ENCODE measurements at places on chromosomes 7 and 10.

DNA sequence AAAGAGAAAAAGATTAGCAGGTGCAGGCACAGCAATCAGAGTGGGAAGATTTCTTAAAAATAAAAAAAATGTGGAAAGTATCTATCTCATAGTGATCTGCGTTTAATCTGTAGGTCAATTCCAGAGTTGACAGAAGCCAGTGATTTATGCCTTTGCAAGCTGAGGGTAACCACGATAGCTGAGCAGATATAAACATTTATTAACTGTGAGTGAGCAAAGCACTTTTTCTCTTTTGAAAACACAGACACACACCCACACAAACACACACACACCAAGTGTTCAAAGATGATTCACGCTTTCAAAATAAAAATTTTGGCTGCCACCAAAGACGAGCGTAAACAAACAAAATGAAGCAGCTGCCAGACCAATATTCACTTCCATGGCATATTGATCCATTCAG, 243.2 kb upstream of the SLC26A5 start:
- DNase-seq = no peak

- DNase-seq = no peak
Observed at GRCh38 chr10:127306479-127306878, 110.1 kb upstream of the INSYN2A start.

DNA sequence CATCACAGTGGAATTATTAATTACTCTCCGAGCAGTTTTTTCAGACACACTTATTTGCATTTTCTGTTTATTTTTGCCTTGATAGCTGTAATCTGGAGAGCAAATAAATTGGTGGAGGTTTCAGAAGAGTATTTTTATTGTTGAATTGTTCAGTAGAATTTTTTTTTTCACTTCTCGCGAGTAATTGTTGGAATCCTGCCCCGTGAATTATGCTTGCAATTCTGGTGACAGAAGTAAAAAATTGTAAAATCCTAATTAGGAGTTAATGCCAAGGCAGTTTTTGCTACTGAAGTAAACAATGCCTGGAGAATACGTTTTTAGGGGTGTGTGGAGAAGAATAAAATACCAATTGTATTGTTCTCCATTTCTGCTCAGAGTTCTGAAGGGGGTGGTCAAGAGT, 88.2 kb downstream of the AOAH start:
- DNase-seq = no peak

DNA sequence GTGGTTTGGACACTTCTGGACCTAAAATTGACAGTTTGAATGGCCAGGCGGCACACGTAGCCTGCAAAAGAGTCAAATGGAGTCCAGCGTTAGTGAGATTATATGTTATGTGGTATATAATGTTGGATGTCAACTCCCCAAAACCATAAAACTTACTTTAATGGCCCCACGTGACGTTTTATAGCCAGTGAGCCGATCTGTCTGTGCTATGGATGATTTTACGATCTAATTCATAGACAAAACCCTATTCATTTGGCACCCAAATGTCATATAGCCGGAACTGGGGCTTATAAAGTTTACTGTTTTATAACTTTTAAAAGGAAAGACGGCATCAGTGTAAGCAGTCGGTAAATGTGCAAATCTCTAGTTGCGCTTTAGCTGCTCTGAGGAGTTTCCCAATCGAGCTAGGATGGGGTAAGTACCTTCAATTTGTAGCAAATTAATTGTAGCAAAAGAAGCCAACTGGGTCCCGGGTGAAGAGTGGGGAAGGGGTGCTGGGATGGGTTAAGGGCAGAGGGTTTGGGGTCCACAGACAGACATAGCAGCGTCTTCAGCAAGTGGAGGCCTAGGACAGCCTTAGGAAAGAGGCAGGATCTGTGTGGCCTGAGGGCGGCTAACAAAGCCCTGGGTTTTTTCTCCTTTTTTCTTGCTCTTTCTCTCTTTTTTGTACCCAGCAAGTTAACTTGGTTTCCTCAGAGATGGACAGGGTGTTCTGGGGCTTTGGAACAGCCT, 3.2 kb downstream of the HOXA5 start:
- no peak for DNase-seq

- DNase-seq = no peak
Observed at GRCh38 chr7:129830949-129831348, 121.8 kb downstream of the UBE2H start.

DNA sequence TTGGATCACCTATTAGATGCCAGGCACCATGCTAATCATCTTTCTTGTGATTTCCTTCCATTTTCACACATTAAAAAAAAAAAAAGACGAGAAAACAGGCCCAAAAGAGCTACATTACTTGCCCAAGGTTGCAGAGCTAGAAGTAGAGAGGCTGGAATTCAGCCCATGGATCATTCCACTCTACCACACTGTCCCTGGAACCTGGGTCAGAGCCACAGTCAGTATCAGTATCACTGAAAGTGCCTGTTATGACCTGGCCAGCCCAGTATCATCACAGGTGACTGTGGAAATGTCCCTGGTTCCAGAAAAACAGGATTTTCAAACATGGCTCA, 3.3 kb upstream of the FLNC start:
- DNase-seq = no peak

DNA sequence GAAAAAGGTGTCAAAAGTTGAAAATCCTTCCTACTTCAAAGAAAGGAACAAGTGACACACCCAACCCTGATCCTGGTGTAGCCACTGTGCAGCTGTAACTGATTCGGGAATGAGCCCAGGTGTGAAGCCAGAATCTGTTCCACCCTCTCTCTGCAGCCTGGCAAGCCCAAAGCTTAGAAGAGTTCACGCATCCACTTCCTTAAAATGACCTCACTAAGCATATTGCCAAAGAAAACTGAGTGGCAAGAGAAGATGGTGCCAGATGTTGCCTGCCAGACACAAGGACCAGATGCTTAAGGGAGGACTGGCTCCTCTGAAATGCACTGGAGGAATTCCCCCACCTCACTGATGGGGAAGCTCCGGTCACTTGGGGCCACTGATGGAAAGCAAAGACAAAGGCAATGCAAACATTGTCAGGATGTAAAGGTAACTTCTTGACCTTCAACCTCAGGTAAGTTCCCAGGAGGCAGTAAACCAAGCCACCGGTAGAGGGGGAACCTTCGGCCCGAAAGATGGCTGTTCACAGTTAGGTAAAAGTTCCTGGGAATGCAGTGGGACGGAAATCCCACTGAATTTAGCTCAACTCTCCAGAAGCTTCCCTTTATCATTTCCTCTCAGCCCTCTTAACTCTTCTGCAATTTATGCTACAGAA, 554.9 kb downstream of the KCNMA1 start:
- DNase-seq = no peak

DNA sequence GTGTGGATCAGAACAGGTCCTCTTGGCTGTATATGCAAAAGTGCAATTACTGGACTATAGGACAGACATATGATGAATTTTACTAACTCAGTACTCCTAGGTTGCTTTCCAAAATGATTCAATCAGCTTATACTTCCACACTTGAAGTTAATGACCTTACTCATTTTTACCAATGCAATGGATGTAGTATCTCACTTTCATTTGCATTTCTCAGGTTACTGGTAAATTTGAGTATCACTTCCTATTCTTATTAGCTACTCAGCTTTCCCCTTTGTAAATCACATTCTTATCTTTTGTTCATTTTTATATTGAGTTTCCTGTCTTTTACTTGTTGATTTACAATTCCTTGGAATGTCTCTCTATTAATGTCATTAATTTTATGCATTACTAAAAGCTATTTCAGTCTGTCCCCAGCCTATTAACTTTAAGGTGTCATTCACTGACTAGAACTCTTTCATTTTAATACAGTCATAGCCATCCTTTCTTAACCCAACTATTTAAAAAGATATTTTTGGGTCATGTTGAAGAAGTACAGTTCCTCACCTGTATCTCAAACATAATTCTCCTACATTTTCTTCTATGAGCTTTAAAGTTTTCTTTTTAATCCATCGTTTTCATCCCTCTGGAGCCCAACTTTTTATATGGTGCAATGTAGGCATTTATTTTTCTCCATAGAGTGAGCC, 88.6 kb downstream of the VIM start:
- no peak for DNase-seq

DNA sequence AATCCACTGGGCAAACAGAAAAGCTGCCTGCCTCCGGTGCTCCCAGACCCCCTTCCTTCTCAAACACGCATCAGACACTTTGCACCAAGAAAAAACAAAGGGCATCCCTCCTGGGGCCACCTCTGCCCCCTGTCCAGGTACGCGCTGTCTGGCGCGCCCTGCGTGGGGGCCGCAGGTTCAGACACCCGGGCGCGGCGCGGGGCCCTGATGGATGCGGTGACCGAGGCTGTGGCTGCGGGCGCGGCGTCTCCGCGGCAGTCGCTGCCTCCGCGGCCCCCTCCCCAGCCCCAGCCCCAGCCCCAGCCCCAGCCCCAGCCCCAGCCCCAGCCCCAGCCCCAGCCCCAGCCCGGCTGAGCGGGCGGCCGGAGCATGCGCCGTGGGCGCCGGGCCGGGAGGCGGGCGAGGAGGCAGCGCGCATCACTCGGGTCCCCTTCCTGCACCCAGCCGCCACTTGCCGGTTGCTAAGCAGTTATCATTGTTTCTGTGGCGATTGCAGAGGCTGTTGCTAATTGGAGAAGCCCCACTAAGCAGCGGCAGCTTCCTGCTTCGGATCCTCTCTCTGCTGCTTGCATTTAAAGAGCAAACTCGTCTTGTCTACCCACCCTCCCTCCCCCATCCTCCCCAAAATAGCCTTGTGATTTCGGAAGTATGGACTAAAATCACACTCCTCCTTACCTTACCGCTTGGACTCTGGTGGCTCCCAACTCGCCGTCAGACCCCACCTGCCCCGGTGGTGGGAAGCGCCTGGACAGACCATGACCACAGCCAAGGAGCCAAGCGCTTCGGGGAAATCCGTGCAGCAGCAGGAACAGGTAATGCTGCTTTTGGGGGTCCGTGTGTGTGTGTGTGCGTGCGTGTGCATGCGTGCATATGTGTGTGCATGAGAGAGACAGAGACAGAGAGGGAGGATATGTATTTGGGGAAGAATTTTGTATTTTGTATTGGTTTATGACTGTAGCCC, 252.8 kb downstream of the DPP6 start:
- no peak for DNase-seq

GRCh38 chr10:11551916-11552602, 59.4 kb downstream of the USP6NL start:
- DNase-seq = peak; percentile 55

- DNase-seq = no peak
Observed at GRCh38 chr10:109343293-109343692, 580.0 kb downstream of the XPNPEP1 start.

DNA sequence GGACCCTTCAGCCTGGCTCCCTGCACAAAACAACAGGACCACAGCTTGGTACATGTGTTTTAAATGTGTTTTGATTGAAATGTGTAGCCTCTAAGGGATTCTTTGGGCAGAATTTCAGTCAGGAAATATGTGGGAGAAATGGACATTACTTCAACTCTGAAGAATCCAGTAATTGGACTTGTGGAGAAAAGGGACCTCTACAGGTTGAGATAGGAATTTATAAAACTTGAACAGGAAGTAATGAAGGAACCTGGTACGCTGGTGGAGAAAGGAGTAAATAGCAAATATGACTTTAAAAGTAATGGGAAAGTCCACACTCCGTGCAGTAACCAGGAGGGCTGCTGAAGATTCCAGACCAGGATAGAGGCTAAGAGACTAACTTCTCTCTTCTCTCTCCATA, 220.5 kb downstream of the LHFPL3 start:
- DNase-seq = peak; percentile 11

DNA sequence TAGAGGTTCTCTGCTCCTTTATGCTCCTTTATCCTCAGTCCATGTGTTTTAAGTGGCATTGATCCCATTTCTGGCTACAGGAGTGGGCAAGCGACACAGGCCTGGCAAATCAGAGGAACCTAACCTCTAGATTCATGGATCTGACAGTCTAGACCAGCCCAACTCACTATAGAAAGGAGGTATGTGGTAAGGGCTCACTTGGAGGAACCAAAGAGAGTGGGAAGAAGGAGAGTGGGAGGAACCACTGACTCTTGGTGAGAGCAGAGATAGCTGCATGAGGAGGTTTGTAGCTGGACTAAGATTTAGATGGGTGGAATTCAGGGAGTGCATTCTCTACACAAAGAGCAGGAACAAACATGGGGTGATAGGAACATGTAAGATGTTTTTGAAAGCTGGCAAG, 11.6 kb upstream of the FRAT1 start:
- DNase-seq = no peak

DNA sequence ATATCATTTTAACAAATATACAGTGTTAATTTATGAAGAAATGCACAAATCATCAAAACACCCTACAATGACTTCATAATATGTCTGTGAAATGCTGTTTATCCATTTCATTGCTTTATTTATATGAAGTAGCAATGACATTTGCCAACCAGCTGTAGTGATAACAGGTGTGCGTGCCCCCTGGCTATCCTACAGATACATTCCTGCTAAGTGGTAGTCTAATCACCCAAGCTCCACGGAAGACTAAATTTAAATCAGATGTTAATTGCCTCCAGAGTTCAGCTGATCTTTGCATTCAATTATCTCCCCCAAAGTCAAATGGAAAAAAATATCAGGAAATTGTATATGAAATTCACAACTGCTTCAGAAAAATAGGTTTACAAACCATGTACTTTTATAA, 1164.2 kb upstream of the LRRN3 start:
- no peak for DNase-seq

GRCh38 chr7:113831556-113831955, 87.3 kb downstream of the PPP1R3A start:
- DNase-seq = no peak

GRCh38 chr7:133428326-133428725, 175.4 kb downstream of the EXOC4 start:
- DNase-seq = no peak

DNA sequence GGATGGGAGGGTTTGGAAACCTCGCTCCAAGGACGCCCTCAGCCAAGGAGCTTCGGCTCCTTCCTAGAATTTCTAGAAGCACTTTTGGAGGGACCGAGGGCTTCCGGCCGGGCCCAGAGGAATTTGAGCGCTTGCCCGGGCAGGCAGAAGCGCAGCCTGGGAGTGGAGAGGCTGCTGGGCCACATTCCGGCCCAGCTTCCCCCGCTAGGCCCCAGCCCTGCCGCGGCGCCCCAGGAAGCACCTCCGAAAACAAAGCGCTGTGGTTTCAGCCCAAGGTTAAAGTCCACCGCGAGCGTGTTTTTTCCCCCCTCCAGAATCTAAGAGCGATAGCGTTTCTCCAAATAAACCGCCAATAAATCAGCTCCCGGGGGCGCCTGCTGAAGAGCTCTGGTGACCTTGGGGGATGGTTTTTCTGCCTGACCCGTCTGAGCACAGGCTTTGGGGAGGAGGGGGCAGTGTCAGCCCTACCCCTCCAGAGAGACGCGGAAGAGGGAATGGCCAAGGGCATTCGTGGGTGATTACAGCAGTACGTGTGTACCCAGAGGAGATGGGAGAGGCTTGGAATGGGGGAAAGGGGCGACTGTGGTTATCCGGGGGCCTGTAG, 5.7 kb upstream of the TNRC18 start:
- peak; percentile 51 for DNase-seq

- no peak for DNase-seq
Observed at GRCh38 chr10:11679946-11680345, 62.2 kb upstream of the ECHDC3 start.

GRCh38 chr10:27680006-27680557, 65.5 kb downstream of the MKX start:
- no peak for DNase-seq

GRCh38 chr7:2191016-2191415, 41.7 kb downstream of the MAD1L1 start:
- DNase-seq = no peak

All from hematopoietic multipotent progenitor cell treated with erythropoietin and hydrocortisone succinate and interleukin-3 and kit ligand, for 8 days (in vitro differentiated cells).